Umbilical cord (tissue), 2 donors: ENCODE measurements at places on chromosomes 1 and 21.

- DNase-seq, result no peak
Observed at GRCh38 chr1:6043561-6043960, 2.1 kb upstream of the KCNAB2 start.

DNA sequence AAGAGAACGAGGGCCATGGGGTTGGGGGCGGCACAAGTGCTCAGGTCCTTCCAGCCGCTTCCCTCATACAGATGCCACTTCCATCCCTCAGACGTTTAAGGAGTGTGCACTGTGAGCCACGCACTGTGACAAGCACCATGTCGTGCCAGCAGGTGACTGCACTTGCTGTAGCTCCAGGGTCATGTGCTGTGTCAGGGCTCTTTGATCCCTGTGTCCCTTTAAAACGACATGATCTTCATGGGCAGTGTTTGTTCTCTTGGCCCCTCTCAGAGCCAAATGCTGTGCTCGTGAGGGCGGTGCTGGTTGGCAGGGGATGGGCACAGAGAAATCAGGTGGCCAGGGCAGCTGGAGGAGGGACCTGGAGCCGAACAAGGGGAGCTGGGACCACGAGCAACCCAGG is 19.9 kb downstream of the IL10RB start:
- DNase-seq, result no peak

DNA sequence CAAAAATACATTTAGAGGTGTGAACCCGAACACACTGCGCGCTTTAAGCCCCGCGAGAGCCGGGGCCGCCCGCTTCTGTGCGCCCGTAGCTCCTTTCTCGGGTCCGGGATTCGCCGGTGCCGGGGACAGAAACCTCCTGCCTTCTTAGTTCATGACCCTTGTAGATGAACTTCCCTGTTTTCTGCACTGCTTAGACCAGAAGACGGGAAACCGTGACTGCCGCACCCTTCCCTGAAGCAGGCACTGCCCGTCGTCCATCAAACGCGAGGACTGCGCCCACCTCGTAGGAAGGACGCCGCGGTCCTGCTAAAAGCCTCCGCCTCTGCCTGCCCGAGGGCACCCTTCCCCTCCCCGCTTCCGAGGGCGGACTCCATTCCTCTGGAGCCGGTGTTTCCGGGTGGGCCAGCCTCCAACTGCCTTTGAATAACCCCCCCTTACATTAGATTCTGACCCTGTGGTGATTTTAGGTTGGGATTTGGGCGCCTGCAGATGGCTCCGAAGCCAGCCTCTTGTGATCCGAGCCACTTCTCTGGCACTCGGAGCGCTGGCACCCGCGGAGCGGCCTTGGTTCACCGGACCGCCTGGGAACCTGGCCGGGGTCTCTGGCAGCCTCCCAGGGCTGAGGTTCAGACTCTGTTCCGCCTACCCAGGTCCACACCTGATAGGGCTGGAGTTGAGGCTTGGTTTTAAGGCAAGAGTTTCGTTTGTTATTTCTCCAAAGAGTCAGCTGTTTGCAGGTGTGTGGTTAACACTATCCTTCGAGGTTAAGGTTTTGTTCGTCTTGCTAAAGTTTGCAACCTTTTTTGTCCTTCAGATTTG is 1.2 kb upstream of the PTTG1IP start:
- peak; percentile 69 for DNase-seq

- no peak for DNase-seq
Observed at GRCh38 chr1:116104667-116105066, 6.5 kb upstream of the MAB21L3 start.

DNA sequence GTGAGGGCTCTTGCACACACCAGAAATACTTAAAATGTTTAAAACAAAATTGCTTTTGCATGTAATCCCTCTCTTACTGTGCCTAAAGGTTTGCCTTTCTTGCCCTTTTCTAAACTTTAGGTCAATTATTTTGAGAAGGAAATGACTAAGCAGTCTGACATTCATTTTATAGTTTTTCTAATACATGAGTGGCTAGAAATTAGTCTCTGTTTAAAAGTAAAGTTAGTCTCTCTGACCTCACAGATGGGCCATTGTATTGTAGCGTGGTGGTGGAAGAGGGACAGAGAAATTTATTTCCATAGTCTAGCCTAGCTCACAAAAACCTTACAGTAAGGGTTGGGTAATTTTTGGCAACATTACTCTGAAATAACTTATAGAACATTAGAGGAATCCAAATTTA is 3.6 kb upstream of the COL11A1 start:
- no peak for DNase-seq

- no peak for DNase-seq
Observed at GRCh38 chr1:168719306-168720111, 9.5 kb downstream of the DPT start.

GRCh38 chr1:207007352-207008033 is 25.1 kb downstream of the C1orf116 start:
- no peak for DNase-seq

DNA sequence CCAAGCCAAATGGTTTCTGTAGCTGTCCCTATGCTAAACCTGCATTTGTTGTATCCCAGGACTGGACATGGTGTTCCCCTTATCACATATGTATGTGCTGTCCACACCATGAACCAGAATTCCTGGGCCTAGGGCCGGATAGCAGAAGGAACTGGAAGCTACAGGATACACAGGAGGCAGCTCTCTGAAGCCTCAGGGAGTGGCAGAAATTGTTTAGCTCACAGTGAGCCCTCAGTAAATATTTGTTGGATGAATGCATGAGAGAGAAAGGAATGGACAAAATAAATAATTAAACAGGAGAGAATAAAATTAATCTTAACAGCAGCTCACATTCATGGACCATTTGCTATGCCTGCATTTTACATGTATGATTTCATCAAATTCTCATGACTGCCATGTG is 2.1 kb downstream of the NIPAL3 start:
- DNase-seq, result peak; percentile 19

DNA sequence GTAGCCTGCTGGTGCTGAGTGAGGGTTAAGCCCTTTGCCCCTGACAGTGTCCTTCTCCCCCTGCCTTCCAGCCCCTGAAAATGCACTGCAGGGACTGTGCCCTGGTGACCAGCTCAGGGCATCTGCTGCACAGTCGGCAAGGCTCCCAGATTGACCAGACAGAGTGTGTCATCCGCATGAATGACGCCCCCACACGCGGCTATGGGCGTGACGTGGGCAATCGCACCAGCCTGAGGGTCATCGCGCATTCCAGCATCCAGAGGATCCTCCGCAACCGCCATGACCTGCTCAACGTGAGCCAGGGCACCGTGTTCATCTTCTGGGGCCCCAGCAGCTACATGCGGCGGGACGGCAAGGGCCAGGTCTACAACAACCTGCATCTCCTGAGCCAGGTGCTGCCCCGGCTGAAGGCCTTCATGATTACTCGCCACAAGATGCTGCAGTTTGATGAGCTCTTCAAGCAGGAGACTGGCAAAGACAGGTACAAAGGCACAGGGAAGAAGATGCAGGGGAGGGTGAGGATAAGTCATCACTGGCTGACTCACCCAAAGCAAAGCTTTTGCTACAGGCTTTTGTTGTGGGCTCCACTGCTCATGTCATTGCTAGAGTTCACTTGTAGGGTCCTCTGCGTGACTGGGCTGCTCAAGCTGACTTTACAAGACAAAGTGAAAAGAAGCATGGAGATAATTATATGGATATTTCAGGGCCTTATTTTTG is 174.9 kb downstream of the PIGK start:
- no peak for DNase-seq

DNA sequence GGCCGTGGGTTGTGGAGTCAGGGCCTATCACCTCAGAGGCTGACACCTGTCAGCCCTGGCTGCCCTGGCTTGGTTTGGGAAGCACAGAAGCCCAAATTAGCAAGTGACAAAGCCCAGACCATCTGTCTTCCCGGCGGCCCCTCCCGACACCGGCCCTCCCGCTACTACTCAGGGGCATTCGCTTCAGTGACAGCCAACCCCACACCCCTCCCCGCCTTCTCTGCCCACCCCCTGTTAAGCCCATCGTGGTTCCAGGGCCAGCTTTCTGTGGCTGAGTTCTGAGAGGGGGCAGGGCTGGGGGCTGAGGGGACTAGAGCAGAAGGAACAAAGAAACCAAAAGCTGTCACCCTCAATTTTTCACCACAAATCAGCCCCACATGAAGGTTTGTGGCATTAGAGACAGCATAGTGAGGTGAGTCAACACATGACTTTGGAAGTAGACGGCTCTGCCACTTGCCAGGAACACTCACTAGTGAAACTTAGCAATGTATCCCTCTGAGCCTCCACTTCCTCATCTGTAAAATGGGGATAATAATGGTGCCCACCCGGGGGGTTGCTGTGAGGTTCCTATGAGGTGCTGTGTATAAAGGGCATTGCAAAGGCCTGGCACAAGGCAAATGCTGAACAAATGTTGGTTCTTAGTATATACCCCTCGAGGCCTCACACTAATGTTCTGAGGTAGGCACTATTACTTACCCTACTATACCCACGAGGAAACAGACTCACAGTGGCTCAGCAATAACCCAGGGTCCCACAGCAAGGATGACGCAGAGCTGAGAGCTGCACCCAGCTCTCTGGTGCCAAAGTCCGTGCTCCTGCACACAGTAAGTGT is 5.2 kb upstream of the TNNI1 start:
- no peak for DNase-seq

DNA sequence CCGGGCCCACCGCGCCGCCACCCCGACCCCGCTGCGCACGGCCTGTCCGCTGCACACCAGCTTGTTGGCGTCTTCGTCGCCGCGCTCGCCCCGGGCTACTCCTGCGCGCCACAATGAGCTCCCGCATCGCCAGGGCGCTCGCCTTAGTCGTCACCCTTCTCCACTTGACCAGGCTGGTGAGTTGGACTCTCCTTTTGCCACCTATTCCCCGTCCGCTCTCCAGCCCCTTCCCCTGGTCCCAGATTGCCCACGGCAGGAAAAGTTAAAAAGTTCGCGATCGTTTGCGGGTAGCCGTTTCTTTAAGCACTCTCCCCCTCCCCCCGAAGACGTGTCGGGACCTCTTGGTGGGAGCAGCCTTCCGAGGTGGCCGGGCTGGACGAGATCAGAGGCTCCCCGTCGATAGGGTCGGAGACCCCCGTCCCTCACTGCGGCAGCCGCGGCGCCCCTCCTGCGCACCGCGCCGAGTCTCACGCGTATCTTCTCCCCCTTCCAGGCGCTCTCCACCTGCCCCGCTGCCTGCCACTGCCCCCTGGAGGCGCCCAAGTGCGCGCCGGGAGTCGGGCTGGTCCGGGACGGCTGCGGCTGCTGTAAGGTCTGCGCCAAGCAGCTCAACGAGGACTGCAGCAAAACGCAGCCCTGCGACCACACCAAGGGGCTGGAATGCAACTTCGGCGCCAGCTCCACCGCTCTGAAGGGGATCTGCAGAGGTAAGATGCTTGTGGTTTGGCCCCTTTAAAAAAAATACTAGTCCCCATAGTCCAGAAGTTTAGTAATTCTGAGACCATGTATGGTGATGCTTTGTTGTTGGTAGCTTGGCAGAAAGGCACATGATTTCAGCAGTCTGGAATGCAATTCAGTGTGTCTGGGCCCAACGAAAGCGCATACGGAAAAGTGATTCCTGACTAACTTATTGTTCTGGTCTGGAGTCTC is 576 bp downstream of the CCN1 start:
- peak; percentile 90 for DNase-seq

GRCh38 chr1:6353619-6353954 is 40.0 kb downstream of the ACOT7 start:
- DNase-seq, result peak; percentile 68

GRCh38 chr1:247487057-247487456 is 29.2 kb upstream of the OR2B11 start:
- peak; percentile 65 for DNase-seq

DNA sequence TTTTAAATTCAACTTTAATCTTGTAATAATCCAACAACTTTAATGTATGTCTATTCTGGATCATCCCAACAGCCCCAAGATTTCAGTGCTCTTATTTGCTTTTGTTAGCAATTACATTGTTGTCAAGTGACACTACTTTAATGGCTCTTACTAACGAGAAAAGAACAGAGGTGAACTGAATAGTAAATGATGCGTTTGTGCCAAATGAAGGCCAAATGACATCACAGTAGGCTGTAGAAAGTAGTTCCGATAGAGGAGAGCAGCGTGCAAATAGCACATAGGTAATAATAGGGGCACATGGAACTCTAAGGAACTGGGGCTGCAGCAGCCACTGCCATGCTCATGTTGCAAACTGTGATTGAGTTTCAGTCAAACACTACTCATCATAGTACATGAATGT is 301.9 kb downstream of the LMX1A start:
- DNase-seq, result no peak

GRCh38 chr1:217373761-217374701 is 256.9 kb downstream of the GPATCH2 start:
- no peak for DNase-seq

DNA sequence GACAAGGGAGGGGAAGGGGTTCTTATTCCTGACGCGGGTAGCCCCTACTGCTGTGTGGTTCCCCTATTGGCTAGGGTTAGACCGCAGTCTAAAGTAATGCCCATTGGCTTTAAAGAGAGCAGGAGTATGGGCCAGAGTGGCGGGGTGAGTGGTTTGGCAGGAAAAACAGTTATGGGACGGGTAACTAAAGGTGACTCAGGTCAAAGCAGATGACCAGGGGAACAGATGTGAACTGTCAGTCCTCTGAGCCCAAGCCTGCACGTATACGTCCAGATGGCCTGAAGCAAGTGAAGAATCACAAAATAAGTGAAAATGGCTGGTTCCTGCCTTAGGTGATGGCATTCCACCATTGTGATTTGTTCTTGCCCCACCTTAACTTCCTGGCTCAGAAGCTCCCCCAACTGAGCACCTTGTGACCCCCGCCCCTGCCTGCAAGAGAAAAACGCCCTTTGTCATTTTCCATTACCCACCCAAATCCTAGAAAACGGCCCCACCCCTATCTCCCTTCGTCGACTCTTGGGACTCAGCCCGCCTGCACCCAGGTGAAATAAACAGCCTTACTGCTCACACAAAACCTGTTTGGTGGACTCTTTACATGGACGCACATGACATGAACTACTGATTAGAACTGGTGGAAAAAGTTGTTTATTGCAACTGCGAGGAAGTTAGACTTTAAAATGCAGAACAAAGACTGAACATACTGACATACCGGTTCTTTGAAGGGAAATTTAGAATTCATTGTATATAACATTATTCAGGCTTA is 758 bp upstream of the ATAD3B start:
- no peak for DNase-seq

GRCh38 chr1:204128464-204128963 is 23.3 kb downstream of the ETNK2 start:
- DNase-seq, result no peak

DNA sequence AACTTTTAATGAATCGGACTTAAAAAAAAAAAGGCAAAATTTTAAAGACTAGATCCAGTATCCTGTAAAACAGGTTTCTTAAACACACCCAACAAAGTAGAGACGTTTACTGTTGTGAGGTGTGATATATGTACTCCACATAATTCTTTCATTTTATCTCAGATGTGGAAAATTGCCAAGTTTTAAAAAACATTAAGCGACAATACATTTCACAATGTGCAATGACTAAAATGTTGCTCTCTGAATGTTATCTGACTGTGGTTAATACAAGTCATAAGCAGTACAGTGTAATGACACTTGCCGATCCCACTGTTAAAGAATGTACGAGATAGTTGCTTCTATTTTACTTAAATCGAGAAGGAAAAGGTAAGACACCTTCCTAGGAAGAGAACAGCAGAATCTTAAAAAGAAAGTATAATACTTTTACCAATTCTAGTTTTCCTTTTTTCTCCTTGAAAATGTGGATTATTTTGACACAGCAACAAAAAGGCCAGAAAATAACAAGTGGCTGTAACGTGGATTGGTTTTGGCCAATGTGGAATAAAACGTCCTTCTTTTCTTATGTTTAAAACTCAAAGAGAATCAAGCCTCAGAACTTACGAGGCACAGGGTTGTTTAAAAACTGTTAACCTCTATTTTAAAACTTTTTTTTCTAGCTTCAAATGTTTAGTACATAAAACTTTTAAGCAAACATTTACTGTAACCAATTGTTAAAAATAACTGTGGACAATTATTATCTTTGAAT is 51.4 kb downstream of the TP53BP2 start:
- DNase-seq, result peak; percentile 54

GRCh38 chr1:147613506-147613905 is 56.8 kb downstream of the ACP6 start:
- DNase-seq, result no peak
